RPMI7951 (cell line): ENCODE measurements at places on chromosomes 6 and 20. TPM values are rescaled to one million over a fixed set of nuclear protein-coding genes. Genes with fewer than 3 reads are reported as not detected.
A peak's percentile ranks its signal among the peaks of the same experiment; 100 is the strongest.

DNA sequence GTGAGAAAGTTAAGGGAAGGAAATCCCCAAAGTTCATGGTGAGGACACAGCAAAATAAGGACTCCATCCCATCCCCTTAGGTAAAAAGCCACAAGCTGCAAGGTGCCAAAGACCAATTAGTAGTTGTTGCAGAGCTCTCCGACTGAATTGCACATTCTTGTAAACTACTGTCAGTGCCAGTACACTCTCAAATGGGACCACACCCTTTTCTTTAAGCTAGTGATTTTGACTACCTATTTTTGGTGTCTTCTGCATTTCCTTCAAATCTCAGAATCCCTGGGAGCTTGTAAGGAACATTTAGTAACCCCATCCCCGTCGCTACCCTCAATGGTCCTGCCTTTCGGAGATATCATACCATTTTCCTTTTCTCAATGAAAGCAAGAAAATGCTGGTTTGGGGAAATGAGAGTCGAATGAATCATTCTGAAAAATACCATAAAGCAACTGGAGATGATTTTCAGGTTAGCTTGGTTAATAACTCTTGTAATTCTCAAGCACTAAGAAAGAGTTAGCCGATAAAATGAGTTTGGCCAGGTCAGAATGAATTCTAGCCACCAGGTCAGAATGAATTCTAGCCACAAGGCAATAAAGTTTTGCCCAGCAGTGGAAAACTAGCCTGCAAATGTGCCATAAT lies 5.2 kb upstream of the HMGN3 start:
- DNase-seq, result no peak

GRCh38 chr20:32707691-32708581 lies 34.2 kb upstream of the C20orf203 start:
- peak; percentile 54 for DNase-seq

GRCh38 chr20:35887393-35888064 lies 66.8 kb downstream of the SCAND1 start:
- DNase-seq, result no peak

- no peak for DNase-seq
These were observed 59.5 kb upstream of the MPC1 start for GRCh38 chr6:166442131-166442685.

- DNase-seq, result no peak
These were observed 83.7 kb upstream of the RALY start for GRCh38 chr20:33910056-33910455.

- DNase-seq, result peak; percentile 40
These were observed 109.4 kb upstream of the NEDD9 start for GRCh38 chr6:11341867-11342266.

DNA sequence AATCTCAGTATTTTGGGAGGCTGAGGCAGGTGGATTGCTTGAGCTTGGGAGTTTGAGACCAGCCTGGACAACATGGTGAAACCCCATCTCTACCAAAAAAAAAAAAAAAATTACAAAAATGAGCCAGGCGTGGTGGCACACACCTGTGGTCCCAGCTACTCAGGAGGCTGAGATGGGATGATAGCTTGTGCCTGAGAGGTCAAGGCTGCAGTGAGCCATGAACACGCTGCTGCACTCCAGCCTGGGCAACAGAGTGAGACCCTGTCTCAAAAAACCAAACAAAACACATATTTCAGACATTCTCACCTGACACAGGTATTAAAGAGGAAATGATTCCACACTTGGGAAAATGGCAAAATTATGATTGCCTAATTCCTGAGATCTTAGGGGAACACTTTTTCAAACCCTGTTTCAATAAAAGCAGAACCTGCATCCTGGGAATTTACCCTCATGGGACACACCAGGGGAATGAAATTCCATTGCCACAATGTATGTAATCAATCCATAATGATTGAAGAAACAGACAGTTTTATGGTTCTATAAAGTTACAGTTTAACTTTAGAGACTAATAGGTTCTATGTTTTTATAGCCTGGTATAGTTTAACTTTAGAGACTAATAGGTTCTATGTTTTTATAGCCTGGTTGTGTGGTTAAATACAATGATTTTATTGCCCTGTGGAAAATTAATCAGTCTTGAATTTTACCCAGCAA lies 29.6 kb upstream of the DNAAF9 start:
- DNase-seq, result no peak

GRCh38 chr6:100704961-100705360 lies 176.2 kb downstream of the ASCC3 start:
- no peak for DNase-seq

MLIP gene
- total RNA-seq, result not detected in 2 replicates

ZSCAN26 gene
- 20.4 and 21.4 TPM in 2 replicates for total RNA-seq

NRM gene
- total RNA-seq, result 18.2 and 29.2 TPM in 2 replicates

KHDRBS2 gene
- not detected in 2 replicates for total RNA-seq
